ENCODE measurements at places on chromosomes 4 and X.

- DNase-seq: peak; percentile 50
Measured at GRCh38 chr4:24274381-24274941, 309.9 kb downstream of the DHX15 start.

DNA sequence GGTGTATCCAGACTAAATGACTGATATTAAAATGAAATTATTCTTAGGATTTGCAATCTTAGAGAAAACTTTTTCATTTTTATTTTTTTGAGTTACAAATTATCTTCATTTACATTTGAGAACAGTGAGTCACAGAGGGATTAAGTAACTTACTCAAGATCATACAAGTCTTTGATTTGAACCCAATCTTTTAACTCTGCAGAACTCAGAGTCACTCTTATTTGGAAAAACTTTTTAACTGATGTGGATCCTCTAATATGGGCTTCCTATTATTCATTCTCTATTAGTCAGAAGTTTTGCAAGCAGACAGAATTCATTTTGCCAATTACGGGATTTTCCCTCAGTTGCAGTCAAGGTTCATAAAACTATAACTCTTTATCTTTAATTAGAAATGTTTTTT lies 20.1 kb downstream of the HPRT1 start:
- no peak for DNase-seq

GRCh38 chr4:181611033-181611711 lies 632.0 kb upstream of the TENM3 start:
- no peak for DNase-seq

GRCh38 chrX:18210470-18210869 lies 10.2 kb downstream of the BEND2 start:
- DNase-seq: no peak

- no peak for DNase-seq
Measured at GRCh38 chr4:41181037-41181436, 33.3 kb downstream of the APBB2 start.

- no peak for DNase-seq
Measured at GRCh38 chrX:51902510-51903050, 9.2 kb downstream of the MAGED1 start.

- no peak for DNase-seq
Measured at GRCh38 chrX:43065978-43066377, 288.0 kb upstream of the PPP1R2C start.

GRCh38 chrX:50629774-50630173 lies 159.1 kb upstream of the DGKK start:
- no peak for DNase-seq

DNA sequence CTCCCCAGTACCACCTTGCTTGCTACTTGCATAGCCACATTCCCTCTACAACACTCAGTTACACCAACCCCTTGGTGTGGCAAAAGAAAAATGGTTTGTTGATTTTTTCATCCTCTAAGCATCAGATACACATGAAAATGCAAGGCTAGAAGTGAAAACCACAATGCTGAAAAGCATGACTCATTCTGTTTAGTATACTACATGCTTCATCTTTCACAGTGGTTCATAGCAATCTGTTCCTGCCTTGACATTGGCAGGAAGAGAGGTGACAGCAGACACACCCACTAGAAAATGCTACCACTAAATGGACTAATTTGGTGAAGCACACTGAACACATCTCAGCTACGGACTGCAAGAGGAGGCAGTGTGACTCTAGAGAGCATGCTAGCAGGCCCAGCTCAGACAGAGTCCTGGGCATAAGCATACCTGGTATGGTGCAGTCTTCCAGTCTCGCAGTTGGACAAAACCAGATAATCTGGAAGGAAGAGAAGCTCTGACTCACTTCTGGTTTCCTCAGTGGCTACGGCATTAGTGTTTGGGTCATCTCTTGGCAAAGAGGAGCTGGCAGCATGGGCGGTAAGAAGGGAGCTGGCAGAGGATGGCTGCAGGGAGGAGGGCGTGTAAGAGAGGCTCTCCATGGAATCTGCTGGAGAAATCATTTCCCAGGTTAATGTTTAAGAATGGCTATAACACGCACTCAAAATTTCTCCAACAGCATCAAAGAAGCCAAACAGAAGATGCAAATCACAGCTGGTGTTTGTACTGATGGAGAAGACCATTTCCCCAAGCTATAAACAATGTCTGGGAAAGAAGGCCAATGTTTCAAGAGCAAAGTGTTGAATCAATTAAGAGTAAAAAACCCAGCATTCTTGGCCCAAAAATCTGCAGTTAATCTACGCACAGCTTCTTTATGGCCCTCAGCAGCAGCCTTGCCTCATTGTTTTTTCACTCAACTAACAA lies 37.8 kb downstream of the GAB3 start:
- DNase-seq: no peak

GRCh38 chrX:13476384-13476783 lies 93.0 kb upstream of the EGFL6 start:
- no peak for DNase-seq

DNA sequence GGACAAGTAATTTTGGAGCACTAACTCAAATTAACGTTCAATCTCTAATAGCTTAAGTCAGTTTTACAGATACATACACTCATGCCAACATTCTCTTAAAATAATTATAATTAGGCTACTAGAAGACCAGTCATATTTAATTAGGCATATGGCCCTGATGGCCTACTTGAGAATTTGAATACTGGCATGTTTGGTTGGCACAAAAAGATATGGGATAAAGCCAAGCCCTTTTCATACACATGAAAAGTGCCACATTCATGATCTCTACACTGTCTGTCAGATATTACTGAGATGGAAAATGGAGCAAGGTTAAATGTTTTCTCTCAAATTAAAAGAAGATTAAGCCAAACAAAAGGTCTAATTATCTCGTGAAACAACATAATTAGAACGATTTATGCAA lies 1091.0 kb downstream of the C4orf33 start:
- DNase-seq: no peak

DNA sequence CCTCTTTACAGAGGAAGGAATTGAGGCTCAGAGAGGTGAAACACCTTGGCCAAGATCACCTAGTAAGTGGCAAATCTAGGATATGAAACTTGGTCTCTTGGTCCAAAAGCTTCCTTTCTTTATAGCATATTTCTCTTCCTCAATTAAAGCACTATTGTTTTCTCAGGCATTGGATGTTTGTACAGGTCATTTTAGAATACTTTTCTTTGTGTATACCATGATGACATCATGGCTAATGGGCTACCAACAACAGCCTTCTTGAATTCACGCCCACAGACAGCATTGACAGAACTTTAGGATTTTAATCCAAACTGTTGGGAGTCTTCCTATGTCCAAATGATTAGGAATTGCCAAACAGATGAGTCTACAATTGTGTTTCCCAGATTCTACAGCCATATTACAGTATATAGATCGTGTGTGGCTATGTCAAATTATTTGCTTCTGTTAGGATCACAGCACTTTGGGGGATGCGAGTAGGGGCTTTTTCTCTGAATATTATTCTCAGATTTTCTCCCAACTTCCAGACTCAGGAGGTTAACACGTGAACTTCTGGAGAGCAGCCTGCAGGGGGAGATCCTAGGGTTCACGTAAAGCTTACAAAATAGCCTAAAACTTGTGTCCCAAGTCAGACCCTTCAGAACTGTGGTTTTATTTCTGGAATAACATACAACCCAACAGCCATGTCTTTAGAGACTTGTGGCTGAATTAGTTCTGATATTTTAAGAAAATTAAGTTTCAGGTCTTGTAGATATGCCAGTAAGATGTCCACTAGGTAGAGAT lies 191.8 kb downstream of the SHROOM3 start:
- DNase-seq: no peak

GRCh38 chrX:360496-361150 lies 26.1 kb downstream of the PPP2R3B start:
- no peak for DNase-seq

DNA sequence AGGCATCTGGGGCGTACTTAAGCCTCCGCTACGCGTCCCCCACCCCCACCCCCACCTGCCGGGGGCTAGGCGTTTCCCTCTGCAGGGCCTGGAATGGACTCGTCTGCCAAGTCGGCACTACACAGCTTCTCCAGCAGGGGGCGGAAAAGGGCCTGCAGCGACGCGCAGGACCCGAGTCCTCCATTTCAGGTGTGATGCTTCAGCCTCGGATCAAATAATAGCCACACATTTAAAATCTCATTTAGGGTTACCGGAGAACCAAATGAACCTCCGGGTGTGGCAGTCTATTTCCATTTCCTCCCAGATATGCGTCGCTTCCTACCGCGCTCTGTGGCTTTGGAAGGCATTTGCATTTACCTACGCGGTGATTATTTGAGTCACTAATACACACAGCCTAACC lies 2.9 kb downstream of the PAK3 start:
- DNase-seq: no peak

DNA sequence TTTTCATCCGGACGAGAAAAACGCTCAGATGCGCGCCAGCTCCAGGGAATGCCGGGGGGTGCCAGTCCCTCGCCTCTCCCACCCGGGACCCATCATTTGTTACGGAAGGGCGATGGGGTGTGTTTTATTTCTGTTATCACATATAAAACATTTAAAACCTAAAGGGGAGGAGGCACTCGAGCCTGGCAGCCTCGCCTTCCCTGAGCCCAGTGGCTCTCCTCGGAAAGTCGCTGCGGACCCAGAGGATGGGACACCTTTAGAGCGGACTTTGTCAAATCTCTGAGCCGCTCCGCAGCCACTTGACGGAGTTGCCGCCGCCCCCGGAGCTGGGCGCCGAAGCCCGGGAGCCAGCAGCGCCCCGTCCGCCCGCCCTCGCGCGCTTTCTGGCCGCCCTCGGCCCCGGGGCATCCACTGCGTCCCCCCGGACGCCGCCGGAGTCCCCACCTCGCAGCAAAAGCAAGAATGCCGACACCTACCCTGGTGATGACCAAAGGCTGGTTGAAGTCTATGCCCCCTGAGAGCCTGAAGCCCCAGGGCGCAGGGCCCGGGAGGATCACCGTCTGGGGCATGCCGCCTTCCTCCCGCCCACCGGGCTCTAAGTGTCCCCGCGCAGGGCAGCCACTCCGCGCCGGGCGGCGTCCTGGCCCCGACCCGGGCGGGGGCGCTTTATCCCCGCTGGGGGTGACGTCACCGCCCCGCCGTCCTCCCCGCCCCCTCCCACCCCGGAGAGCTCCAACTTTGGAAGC lies at the start of gene PDLIM3:
Gene PDLIM3 (minus strand): TSS at position 642 of the 746 bp plus-strand sequence. CDS start 73 bp downstream, at position 569.
- no peak for DNase-seq

DNA sequence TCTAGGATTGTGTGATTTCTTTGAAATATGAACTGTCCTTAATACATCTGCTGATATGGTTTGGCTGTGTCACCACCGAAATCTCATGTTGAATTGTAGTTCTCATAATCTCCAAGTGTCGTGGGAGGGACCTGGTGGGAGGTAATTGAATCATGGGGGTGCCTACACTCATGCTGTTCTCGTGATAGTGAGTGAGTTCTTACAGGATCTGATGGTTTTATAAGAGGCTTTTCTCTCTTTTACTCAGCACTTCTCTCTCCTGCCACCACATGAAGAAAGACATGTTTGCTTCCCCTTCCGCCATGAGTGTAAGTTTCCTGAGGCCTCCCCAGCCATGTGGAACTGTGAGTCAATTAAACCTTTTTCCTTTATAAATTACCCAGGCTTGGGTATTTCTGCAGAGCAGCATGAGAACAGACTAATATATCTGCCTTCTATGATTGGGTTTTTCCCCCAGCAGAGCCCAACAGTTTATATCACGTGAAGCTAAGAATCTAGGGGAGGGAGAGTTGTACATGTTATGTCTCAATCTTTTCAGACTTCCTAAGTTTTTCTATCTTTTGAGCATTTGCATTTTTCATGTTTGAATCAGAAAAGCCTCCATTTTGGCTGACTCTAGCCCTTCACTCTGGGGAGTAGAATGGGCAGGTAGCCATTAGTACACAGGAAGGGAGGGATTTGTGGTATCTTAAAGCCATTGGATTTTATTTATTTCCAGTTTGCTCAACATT lies 58.9 kb downstream of the PLAC1 start:
- peak; percentile 91 for DNase-seq

DNA sequence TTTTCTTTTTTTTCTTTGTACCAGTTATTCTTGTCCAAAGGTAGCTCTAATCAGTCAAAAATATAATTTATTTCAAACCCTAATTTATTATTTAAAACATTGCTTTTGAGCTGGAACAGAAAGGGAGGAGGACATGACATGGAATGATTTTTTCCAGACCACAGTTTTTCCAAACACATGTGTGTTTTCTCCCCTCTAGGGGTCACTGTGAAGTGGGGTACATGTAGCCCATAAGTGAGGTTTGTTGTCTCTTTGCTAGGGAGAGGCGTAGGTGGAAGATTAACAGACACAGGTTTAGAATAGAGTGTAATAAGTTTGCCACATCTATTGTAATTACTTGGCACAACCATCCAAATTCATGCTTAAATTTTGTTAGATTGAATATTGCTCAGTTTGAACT lies 83.0 kb downstream of the TNIP2 start:
- no peak for DNase-seq

DNA sequence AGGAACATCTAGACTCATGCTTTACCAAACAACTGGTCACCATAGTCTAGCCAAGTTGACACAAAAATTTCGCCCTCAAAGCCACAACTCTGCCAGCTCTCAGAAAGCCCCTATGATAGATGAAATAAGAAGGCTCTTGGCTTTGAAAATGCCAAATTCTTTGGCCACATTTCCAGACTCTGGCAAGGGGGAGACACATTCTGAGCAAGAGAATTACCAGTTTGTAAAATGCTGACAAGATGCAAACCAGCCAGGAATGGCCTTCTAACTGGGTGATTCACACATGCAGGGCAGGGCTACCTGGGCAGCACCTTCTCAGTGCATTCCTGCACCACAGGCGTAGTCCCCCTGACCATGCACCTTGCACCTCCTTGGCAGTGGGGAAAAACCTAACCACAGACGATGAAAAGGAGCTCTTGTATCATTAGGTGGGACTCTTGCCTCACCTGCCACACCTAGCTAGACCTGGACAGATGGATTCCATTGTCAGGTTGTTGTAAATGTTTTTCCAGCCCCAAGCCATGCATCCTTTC lies 77.4 kb upstream of the CPEB2 start:
- DNase-seq: no peak

GRCh38 chr4:26108054-26108453 lies 194.0 kb downstream of the SMIM20 start:
- no peak for DNase-seq

GRCh38 chrX:153947009-153947769 lies 2.7 kb upstream of the RENBP start:
- DNase-seq: peak; percentile 51

GRCh38 chr4:99723612-99724011 lies 66.0 kb upstream of the C4orf54 start:
- DNase-seq: no peak

- DNase-seq: no peak
Measured at GRCh38 chr4:152778656-152779512, 646 bp downstream of the TIGD4 start.
